AG04449 (cell line): ENCODE measurements at places on chromosomes 13 and 19.

- no peak for DNase-seq
Observed at GRCh38 chr19:956766-957440, 27.2 kb upstream of the WDR18 start.

DNA sequence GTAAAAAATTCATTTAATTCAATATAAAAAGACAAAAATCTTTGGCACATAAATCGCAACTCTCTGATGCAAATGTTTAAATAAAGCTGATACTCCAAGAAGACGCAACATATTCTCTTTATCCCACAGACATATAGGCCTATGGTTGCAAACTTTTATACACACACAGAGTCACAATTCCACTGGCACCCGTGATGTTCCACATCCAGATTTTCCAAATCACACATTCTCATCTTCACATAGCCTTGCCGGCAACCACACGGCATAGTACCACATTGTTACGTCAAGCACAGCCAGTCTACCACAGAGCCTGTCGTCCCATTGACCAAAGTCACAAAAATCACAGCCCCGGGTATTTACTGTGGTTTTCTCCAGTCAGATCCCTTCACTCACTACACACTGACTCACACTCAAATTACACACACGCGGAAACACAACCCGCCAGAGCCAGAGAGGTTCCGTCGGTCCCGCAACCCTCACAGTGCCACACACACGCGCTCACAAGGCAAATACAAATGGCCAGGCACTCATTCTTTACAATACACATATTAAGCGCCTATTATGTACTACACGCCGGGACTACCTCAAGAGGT is 546 bp upstream of the ZNF546 start:
- no peak for DNase-seq

GRCh38 chr19:6970443-6970842 is 50.8 kb downstream of the MBD3L2B start:
- DNase-seq, result no peak

GRCh38 chr13:109608059-109608458 is 178.3 kb downstream of the IRS2 start:
- no peak for DNase-seq

- no peak for DNase-seq
Observed at GRCh38 chr13:99007414-99007986, 29.6 kb upstream of the DOCK9 start.

GRCh38 chr13:110341445-110342244 is 34.6 kb downstream of the COL4A2 start:
- DNase-seq, result no peak

GRCh38 chr13:24304620-24305019 is 4.8 kb upstream of the C1QTNF9 start:
- no peak for DNase-seq

DNA sequence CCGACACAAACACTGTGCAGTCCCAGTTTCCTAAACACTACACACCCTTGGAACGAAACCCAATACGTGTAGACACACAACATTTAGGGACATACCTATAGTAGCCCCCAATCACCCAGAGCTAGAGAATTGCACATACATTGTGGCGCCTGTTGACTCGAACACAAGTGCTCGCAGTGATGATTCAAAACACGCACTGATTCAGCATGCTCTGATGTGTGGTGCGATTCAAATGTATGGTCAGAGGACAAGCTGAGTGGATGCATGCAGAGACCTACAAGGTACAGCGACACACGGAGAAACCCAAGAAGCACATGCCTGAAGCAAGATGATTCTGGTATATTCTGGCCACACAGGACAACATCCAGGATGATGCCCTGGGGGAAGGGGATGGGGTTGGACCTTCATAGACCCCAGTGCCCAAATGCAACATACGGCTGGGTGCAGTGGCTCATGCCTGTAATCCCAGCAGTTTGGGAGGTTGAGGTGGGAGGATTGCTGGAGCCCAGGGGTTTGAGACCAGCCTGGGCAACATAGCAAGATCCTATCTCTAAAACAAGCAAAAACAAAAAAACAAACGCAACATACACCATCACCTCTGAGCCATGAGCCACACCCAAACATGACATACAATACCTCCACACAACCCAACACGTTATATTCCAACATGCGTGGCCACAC is 997 bp upstream of the KCNN4 start:
- no peak for DNase-seq

- no peak for DNase-seq
Observed at GRCh38 chr19:33366127-33366526, 7.4 kb upstream of the CEBPG start.

GRCh38 chr13:110507678-110508381 is 53.7 kb downstream of the RAB20 start:
- DNase-seq, result no peak

GRCh38 chr13:25171517-25172302 is at the start of gene AMER2:
AMER2 (minus strand) TSS chr13:25172288; CDS start chr13:25171619, 669 bp downstream.
- DNase-seq, result no peak
